ENCODE measurements at places on chromosomes 5 and 9. TPM values are rescaled to one million over a fixed set of nuclear protein-coding genes. Genes with fewer than 3 reads are reported as not detected.

Gene SH3PXD2B
- 38.6 TPM for total RNA-seq

Gene PCDHA8
- total RNA-seq = under 0.01 TPM

Gene LIX1
- not detected for total RNA-seq

Gene LURAP1L
- total RNA-seq = 29.0 TPM

Gene ARL14EPL
- not detected for total RNA-seq

Gene THOC3
- total RNA-seq = 26.8 TPM

Gene PCDHGA10
- total RNA-seq = 4.2 TPM

Gene NUDT12
- total RNA-seq = 10.3 TPM

Gene SPINK13
- not detected for total RNA-seq

Gene EDIL3
- 24.7 TPM for total RNA-seq

Gene PCDHB8
- total RNA-seq = 0.35 TPM
